ENCODE measurements at places on chromosomes 7 and 10.

GRCh38 chr7:44325201-44325671, at the start of gene CAMK2B:
Gene CAMK2B (minus strand): TSS chr7:44325594. CDS start chr7:44325421, 173 bp downstream.
- no peak for DNase-seq

DNA sequence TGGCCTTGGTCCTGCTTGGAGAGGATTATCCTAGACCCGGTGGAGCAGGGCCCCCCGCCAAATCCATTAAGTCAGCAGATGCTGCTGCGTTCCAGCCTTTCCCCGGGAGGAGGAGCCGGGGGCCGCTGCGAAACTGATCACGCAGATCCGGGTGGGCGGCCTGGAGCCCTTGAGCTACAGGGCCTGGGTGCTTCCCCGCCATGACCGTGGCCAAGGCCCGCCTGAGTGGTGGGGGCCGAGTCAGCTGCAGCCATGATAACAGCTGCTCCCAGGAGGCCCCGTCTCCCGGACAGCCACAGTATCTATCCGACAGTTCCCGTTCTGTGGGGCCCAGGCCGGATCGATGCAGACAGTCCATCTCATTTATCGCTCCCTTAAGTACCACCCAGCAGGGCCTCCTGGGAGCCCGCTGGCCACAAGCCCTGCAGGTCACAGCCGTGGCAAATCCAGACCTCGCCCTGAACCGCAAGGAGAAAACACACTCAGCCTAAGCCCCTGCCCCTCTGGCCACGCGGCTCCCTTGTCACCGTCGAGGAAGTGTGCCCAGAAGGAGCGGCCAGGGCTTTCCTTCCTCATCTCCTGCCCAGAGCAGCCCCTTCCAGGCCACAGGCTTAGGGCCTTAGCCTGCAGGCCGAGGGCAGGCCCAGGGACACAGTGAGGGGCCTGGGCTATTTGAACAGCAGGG, 34.4 kb upstream of the SLC29A4 start:
- no peak for DNase-seq

DNA sequence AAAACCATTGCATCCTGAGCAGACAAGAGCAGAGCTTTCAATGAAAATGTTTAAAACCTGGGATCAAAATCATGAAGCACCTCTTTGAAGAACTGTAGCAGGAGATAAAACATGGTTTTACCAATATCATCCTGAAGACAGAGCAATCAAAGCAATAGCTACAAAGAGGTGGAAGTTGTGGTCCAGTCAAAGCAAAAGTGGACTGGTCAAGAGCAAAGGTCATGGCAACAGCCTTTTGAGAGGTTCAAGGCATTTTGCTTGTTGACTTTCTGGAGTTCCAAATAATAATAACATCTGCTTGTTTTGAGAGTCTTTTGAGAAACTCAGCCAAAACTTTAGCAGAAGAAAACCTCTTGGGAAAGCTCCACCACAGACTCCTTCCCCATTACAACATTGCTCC, 893.9 kb upstream of the POT1 start:
- no peak for DNase-seq

- no peak for DNase-seq
Measured at GRCh38 chr7:74256491-74257408, 2.6 kb upstream of the RFC2 start.

GRCh38 chr7:155612658-155613057, 31.8 kb upstream of the RBM33 start:
- no peak for DNase-seq

DNA sequence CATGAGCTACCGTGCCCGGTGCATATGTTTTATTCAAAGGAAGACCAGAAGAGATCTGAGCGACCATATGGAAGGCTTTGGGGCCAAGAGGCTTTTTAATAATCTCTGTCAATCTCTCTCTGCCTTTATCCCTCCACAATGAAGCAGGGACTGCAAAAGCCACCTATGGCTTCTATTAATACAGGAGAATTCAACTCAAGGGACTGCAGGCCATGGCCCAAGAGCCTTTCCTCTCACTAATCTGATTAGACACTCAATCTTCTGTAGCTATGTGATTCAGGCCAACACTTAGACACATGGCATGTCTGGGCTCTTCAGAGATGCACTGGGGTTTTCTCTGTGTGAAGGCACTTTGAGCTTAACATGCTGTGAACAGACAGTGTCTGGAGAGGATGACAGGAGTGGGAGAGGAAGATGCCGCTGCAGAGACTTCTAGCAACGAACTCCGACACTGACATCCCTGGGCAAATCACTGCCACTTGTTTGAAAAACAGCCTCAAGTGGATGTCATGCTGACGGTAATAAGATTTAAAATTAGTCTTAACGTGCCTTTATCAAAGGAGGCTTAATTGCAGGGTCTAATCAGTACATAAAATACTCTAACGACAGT, 114.4 kb upstream of the AOAH start:
- no peak for DNase-seq

- DNase-seq: no peak
Measured at GRCh38 chr10:42491001-42491592, 147.3 kb downstream of the ZNF33B start.

GRCh38 chr10:91410638-91411371, 661 bp downstream of the HECTD2 start:
- DNase-seq: no peak

- no peak for DNase-seq
Measured at GRCh38 chr10:93579089-93579488, 12.6 kb downstream of the FFAR4 start.

DNA sequence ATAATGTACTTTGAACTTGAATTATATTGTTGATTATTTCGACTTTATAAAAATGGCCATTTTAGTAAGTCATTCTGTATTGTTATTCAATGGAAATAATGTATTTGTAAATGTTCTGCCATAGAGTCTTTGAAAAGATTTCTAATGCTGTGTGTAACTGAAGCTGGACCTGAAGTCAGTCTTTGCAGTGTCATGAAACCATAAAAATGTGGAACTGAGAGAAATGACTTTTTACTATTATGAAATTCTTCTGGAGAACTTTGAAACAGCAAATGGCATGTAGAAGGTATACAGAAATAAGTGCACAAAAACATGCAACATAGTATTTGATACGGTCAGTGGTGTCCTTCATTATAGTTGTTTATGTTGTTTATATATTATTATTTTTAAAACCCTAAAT, 59.7 kb upstream of the ADRA2A start:
- DNase-seq: no peak
